ENCODE measurements at places on chromosomes 6 and 20. TPM values are rescaled to one million over a fixed set of nuclear protein-coding genes. Genes with fewer than 3 reads are reported as not detected.

Gene XKR7
- 4.5 TPM for total RNA-seq

Gene SOD2
- 91.9 TPM for total RNA-seq

Gene ECT2L
- total RNA-seq = not detected

GRCh38 chr20:41178904-41179432, 41.6 kb downstream of the PLCG1 start:
- peak overlapping the region; percentile 80 for H3K27ac ChIP-seq
- peak overlapping the region; percentile 56 for H3K4me3 ChIP-seq
- peaks cover 37% of the 10 kb centered on the region for H3K36me3 ChIP-seq
- no peak for DNase-seq
- H3K27me3 ChIP-seq = peaks cover 2% of the 10 kb centered on the region

- H3K27ac ChIP-seq = peak overlapping the region; percentile 94
- peaks cover 6% of the 10 kb centered on the region for H3K27me3 ChIP-seq
- no peak for DNase-seq
- H3K4me1 ChIP-seq = peaks cover 27% of the 10 kb centered on the region
- H3K36me3 ChIP-seq = no peaks in the 10 kb centered on the region
- H3K4me3 ChIP-seq = peak overlapping the region; percentile 95
Observed at GRCh38 chr6:162728197-162728596, 423 bp downstream of the PACRG start.

- H3K27ac ChIP-seq = no peak overlapping the region
- no peaks in the 10 kb centered on the region for H3K4me1 ChIP-seq
- H3K4me3 ChIP-seq = no peak overlapping the region
- H3K27me3 ChIP-seq = no peaks in the 10 kb centered on the region
Observed at GRCh38 chr6:96675597-96675996, 112.7 kb downstream of the FHL5 start.

GRCh38 chr6:38725414-38726183, 10.5 kb downstream of the DNAH8 start:
- no peak overlapping the region for H3K4me3 ChIP-seq
- H3K27me3 ChIP-seq = no peaks in the 10 kb centered on the region
- no peaks in the 10 kb centered on the region for H3K36me3 ChIP-seq
- no peak overlapping the region for H3K27ac ChIP-seq
- peaks cover 9% of the 10 kb centered on the region for H3K4me1 ChIP-seq
- no peak for DNase-seq

DNA sequence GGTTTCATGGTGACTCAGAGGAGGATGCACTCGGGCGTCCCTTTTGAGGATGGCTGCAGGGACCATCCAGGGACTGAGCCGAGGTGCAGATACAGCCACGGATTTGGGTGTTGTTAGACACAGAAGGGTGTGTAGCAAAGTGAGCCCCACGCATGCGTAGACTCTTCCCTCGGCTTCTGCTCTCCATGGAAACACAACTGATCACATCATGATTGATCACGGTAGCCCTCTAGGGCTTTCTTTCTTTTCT, 606 bp upstream of the ULBP1 start:
- H3K36me3 ChIP-seq = no peaks in the 10 kb centered on the region
- peak overlapping the region; percentile 94 for H3K27ac ChIP-seq
- H3K4me1 ChIP-seq = peaks cover 32% of the 10 kb centered on the region
- H3K27me3 ChIP-seq = peaks cover 94% of the 10 kb centered on the region

DNA sequence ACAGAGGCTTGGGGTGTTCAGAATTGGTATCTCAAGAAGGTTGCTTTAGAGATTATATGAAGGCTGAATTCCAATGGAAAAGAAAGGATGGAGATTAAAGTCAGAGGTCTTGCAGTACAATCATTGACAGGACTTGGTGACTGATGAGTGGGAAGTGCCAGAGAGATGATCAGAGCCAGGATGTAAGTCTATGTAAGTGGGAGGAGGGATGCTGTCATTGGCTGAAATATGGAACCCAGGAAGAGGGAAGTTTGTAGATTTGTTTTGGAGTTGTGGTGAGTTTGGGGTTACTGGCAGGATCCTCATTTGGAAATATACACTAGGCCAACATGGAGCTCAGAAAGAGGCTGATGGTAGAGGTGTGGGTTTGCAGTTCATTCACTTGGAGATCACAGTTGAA, 23.8 kb upstream of the TNFAIP3 start:
- H3K36me3 ChIP-seq = peaks cover 7% of the 10 kb centered on the region
- H3K27me3 ChIP-seq = peaks cover 2% of the 10 kb centered on the region
- H3K27ac ChIP-seq = no peak overlapping the region
- H3K4me1 ChIP-seq = no peaks in the 10 kb centered on the region

DNA sequence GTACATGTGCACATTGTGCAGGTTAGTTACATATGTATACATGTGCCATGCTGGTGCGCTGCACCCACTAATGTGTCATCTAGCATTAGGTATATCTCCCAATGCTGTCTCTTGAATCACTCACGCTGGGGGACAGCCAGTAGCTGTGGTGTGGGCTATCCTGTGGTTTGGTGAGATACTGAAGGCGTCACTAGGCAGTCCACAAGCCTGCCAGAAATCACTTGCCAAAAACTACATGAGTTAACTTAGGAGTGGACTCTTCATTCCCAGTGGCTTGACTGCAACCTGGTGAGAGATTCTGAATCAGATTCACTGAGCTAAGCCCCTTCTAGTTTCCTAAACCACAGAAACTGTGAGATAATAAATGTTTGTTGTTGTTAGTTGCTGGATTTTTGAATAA, 191.3 kb downstream of the TSHZ2 start:
- DNase-seq = no peak
- H3K4me1 ChIP-seq = peaks cover 12% of the 10 kb centered on the region
- H3K27ac ChIP-seq = no peak overlapping the region
- H3K4me3 ChIP-seq = no peak overlapping the region

Measured in neural crest cell (in vitro differentiated cells).